ENCODE measurements at places on chromosomes 12 and 14. TPM values are rescaled to one million over a fixed set of nuclear protein-coding genes. Genes with fewer than 3 reads are reported as not detected.

DNA sequence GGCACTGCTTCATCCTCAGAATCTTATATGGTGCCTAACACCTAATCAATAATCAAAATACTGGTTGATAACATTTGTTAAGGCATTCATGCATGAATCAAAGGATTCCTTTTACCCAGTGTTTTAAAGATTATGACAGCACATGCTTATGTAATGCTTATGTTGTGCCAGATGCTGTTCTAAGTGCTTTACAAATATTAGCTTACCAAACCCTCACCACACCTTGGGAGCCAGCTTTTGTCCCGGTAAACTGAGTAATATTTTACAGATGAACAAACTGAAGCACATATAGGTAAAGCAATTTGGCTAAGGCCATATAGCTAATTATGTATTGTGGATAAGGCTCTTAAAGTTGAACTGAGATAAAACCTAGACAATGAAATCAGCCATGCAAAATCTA is 209.2 kb downstream of the ALX1 start:
- H3K4me1 ChIP-seq: peaks cover 12% of the 10 kb centered on the region
- no peak overlapping the region for H3K4me3 ChIP-seq

- H3K4me3 ChIP-seq: peak overlapping the region; percentile 87
- H3K4me1 ChIP-seq: peaks cover 50% of the 10 kb centered on the region
- no peaks in the 10 kb centered on the region for H3K27me3 ChIP-seq
- H3K27ac ChIP-seq: no peak overlapping the region
- no peaks in the 10 kb centered on the region for H3K36me3 ChIP-seq
Measured at GRCh38 chr14:74612350-74613021, 449 bp upstream of the LTBP2 start.

DNA sequence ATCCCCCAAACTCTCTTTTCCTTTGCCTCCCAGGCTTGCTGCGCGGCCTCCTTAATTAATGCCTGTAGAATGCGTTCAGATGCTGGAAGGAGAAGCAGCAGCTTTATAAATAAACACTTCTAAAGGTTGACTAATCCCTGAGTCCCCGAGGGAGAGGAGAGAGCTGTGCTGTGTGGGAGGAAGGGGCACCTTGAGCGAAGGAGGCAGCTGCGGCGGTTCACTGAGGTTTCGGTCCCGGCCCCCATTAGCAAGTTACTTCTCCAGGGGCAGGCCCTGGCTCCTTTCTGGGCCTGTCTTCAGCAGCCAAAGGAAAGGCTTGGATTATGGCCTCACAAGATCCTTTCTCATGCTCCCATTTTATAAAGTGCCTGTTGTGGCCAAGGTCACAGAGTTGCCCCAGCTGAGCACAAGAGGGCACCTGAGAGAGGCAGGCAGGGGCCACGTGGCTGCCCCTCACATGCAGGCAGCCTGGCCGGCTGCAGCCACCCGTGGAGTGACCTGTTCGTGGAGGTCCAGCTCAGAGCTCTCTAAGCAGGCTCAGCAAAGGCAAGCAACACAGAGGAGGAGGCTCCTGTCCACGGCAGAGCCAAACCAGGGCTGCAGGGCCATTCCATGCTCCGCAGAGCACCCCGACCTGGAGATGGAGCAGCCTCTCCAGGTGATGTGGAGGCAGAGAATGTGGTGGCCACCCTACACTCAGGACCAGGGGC is 15.0 kb upstream of the CACNA2D4 start:
- DNase-seq: no peak
- H3K27ac ChIP-seq: no peak overlapping the region
- no peak overlapping the region for H3K4me3 ChIP-seq
- H3K4me1 ChIP-seq: peaks cover 21% of the 10 kb centered on the region
- H3K36me3 ChIP-seq: no peaks in the 10 kb centered on the region

DNA sequence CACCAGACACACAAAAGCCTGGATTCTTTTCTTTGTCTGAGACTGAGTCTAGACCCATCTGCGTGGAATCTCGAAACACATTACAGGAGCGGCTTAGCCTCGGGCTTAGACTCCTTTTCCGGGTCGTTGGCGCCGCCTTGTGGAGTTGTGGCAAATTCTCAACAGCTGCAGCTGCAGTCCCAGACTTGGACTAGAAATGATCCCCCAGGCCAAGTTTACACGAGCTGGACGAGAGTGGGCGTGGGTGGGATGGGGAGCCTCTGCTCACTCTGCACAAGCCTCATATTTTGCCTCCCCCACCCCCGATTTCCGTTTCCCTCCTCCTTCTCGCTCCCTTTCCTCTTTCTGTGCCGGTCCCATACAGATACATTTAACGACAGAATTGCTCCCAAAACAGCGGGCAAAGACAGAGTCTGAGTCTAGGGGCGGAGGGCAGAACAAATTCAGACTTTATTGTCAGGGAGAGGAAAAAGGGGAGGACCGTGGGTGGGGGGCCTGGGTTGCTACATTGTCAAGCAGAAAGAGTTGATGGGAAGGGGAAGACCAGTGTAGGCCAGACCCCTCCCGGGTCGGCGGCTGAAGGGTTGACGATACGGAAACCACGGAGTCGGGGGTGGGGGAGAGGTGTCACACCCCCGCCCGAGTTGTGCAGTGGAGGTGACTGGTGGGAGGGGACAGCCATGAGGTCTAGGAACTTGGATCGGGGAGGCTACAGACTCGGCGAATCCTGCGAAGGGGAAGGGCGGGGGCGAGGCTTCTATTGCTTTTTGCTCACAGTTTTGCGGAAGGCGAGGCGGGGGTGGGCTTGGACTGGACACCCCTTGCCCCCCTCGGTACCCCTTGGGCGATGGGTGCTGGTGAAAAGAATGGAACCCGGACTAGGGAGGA is 4.7 kb upstream of the GPR84 start:
- no peaks in the 10 kb centered on the region for H3K36me3 ChIP-seq
- H3K4me1 ChIP-seq: peaks cover 14% of the 10 kb centered on the region
- no peaks in the 10 kb centered on the region for H3K27me3 ChIP-seq
- no peak overlapping the region for H3K27ac ChIP-seq

GRCh38 chr14:62081951-62082350 is 319.7 kb downstream of the SNAPC1 start:
- no peak overlapping the region for H3K27ac ChIP-seq
- H3K4me1 ChIP-seq: no peaks in the 10 kb centered on the region
- H3K4me3 ChIP-seq: no peak overlapping the region
- DNase-seq: no peak
- no peaks in the 10 kb centered on the region for H3K27me3 ChIP-seq

DNA sequence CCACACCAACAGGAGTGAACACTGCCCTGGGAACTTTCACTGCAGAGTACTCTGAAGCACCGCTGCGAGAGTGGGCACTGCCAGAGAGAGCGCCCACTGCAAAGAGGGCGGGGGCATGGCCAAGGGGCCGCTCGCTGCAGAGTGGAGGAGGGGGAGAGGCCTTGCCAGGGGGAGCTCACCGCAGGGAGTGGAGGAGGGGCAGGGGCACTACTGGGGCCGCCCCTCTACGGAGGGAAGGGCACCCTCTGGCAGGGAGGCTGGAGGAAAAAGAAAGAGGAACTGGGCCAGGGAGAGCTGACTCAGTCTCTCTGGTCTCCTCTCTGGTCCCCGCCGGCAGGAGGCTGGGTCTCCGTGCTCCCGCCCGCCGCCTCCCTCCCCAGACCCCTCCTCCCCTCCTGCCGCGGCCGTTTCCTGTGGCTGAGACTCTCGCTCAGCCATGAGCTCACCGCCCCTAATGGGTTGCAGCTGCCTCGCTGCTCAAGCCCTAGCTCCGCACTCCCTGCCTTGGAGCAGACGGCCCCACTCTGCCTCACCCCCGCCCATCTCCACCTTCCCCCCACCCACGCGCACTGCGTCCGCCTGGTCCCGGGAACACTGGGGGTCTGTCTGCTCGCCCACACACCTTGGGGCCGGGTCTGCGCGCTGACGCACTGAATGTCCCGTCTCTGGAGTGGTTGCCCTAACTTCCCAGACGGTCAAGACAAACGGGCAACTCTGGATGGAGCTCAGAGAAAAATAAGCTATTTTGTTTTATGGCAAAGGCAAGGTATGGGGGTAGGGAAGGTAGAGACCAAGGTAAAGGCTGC is 1.3 kb downstream of the ARHGEF40 start:
- no peaks in the 10 kb centered on the region for H3K36me3 ChIP-seq
- peak overlapping the region; percentile 72 for H3K4me3 ChIP-seq
- peak; percentile 11 for DNase-seq
- no peak overlapping the region for H3K27ac ChIP-seq
- H3K4me1 ChIP-seq: peaks cover 6% of the 10 kb centered on the region

DNA sequence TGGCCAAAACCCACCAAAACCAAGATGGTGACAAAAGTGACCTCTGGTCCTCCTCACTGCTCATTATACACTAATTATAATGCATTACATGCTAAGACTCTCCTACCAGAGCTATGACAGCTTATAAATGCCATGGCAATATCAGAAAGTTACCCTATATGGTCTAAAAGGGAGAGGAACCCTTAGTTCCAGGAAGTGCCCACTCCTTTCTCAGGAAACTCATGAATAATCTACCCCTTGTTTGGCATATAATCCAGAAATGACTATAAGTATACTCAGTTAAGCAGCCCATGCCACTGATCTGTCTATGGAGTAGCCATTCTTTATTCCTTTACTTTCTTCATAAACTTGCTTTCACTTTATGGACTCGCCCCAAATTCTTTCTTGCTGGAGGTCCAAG is 43.0 kb upstream of the FUT8 start:
- no peaks in the 10 kb centered on the region for H3K27me3 ChIP-seq
- no peaks in the 10 kb centered on the region for H3K36me3 ChIP-seq
- H3K4me3 ChIP-seq: no peak overlapping the region
- no peak overlapping the region for H3K27ac ChIP-seq

DNA sequence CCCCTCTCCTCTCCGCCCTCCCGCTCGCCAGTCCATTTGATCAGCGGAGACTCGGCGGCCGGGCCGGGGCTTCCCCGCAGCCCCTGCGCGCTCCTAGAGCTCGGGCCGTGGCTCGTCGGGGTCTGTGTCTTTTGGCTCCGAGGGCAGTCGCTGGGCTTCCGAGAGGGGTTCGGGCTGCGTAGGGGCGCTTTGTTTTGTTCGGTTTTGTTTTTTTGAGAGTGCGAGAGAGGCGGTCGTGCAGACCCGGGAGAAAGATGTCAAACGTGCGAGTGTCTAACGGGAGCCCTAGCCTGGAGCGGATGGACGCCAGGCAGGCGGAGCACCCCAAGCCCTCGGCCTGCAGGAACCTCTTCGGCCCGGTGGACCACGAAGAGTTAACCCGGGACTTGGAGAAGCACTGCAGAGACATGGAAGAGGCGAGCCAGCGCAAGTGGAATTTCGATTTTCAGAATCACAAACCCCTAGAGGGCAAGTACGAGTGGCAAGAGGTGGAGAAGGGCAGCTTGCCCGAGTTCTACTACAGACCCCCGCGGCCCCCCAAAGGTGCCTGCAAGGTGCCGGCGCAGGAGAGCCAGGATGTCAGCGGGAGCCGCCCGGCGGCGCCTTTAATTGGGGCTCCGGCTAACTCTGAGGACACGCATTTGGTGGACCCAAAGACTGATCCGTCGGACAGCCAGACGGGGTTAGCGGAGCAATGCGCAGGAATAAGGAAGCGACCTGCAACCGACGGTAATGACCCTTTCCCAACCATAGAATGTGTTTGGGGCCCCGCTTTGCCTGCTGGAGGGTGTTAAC is 615 bp downstream of the CDKN1B start:
- H3K27ac ChIP-seq: peak overlapping the region; percentile 97
- H3K4me1 ChIP-seq: peaks cover 55% of the 10 kb centered on the region
- peaks cover 21% of the 10 kb centered on the region for H3K36me3 ChIP-seq
- H3K4me3 ChIP-seq: peak overlapping the region; percentile 94
- DNase-seq: peak; percentile 25

DNA sequence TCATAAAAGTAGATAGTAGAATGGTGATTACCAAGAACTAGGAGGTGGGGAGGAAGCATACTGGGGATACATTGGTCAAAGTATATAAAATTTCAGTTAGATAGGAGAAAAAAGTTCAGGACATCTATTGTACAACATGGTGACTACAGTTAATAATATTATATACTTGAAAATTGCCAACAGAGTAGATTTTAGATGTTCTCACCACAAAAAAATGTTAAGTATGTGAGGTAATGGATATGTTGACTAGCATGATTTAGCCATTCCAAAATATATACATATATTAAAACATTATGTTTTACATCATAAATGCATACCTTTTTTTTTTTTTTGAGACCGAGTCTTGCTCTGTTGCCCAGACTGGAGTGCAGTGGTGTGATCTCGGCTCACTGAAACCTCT is 31.0 kb downstream of the TMEM116 start:
- H3K4me1 ChIP-seq: no peaks in the 10 kb centered on the region
- peak; percentile 17 for DNase-seq
- no peak overlapping the region for H3K4me3 ChIP-seq
- no peak overlapping the region for H3K27ac ChIP-seq

DNA sequence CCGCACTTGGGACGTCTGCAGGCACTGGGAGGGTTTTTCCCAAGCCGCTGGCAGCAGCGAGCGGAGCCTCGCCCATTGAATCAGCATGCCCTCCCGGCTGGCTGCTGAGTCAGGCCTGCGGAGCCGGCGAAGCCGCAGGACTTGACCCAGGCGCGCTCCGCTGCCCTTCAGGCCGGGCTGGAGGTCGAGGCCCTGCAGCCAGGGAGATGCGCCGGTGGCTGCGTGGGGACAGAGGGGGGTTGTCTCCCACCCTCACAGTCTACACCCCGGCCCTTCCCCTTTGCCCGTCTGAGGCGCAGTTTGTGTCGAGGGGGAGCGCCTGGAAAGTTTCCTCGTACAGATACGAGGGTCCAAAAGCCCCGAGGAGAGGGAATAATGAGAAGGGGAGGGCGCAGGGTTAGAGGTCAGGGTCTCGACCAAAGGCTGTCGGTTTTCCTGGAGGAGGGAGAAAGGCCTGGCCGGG is 759 bp upstream of the KLC1 start:
- H3K27ac ChIP-seq: peak overlapping the region; percentile 93
- H3K4me3 ChIP-seq: peak overlapping the region; percentile 97
- peaks cover 63% of the 10 kb centered on the region for H3K4me1 ChIP-seq
- peak; percentile 89 for DNase-seq

GRCh38 chr12:113594967-113595366 is 123.3 kb upstream of the LHX5 start:
- H3K27ac ChIP-seq: no peak overlapping the region
- H3K27me3 ChIP-seq: peaks cover 45% of the 10 kb centered on the region
- no peaks in the 10 kb centered on the region for H3K36me3 ChIP-seq
- H3K4me3 ChIP-seq: no peak overlapping the region
- H3K4me1 ChIP-seq: peaks cover 4% of the 10 kb centered on the region

DNA sequence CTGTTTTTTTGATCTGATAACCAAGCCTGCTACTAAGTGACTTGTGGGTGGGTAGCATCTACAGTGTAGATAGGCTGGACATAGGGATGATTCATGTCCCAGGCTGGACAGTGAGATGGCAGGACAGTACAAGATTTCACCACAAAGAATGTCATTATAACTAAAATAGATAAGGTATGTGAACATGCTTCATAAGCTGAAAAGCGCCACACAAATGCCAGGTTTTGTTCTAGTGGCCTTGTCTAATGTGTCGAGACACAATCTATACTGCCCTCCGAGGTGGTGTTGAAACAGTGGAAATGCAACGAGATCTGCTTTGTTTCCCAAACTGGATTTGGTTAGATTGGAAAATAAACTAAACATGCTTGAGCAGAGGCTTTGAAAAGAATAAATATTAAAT is 4.4 kb downstream of the LGALS3 start:
- peaks cover 23% of the 10 kb centered on the region for H3K4me1 ChIP-seq
- no peak overlapping the region for H3K4me3 ChIP-seq
- H3K27me3 ChIP-seq: no peaks in the 10 kb centered on the region
- peaks cover 39% of the 10 kb centered on the region for H3K36me3 ChIP-seq
- DNase-seq: no peak

- no peak overlapping the region for H3K4me3 ChIP-seq
- H3K27ac ChIP-seq: no peak overlapping the region
- DNase-seq: no peak
- no peaks in the 10 kb centered on the region for H3K27me3 ChIP-seq
Measured at GRCh38 chr12:123397400-123397799, 13.5 kb downstream of the KMT5A start.

- no peaks in the 10 kb centered on the region for H3K36me3 ChIP-seq
- no peaks in the 10 kb centered on the region for H3K4me1 ChIP-seq
- DNase-seq: no peak
- H3K4me3 ChIP-seq: no peak overlapping the region
- peaks cover 6% of the 10 kb centered on the region for H3K27me3 ChIP-seq
Measured at GRCh38 chr12:57679697-57680096, 14.2 kb upstream of the OS9 start.

FGF23 gene
- not detected for total RNA-seq

SMCO3 gene
- total RNA-seq: not detected
